Naive thymus-derived CD4-positive, alpha-beta T cell (primary cell): ENCODE measurements at places on chromosomes 4 and X.

DNA sequence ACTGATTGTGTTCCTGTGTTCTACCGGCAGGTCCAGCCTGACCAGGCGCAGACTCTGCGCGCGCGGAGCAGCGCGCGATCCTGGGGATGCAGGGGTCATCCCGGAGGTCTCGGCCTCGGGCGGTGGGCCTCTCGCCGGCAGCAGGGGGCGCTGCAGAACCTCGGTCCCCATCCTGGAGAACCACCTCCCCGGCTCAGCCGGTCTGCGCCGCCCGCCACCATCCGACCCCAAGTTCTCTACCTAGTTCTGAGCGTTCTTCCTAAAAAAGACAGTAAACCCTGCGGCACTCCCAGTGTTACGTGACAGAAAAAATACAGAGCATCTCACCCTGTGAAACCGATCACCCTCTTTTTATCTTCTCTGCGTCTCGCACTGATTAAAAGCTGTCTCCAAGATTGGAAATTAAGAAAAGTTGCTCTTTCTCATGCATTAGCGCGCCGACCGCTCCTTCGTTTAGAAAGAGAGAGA, 1.6 kb downstream of the TRPC3 start:
- no peaks in the 10 kb centered on the region for H3K4me1 ChIP-seq
- H3K27me3 ChIP-seq = no peaks in the 10 kb centered on the region
- H3K36me3 ChIP-seq = no peaks in the 10 kb centered on the region
- peak overlapping the region; percentile 50 for H3K4me3 ChIP-seq
- DNase-seq = peak; percentile 80

- no peaks in the 10 kb centered on the region for H3K4me1 ChIP-seq
- H3K27me3 ChIP-seq = peaks cover 4% of the 10 kb centered on the region
- no peaks in the 10 kb centered on the region for H3K36me3 ChIP-seq
- no peak for DNase-seq
- H3K27ac ChIP-seq = peak overlapping the region; percentile 2
- peak overlapping the region; percentile 66 for H3K4me3 ChIP-seq
These were observed 871 bp upstream of the HPGD start for GRCh38 chr4:174523025-174523693.

DNA sequence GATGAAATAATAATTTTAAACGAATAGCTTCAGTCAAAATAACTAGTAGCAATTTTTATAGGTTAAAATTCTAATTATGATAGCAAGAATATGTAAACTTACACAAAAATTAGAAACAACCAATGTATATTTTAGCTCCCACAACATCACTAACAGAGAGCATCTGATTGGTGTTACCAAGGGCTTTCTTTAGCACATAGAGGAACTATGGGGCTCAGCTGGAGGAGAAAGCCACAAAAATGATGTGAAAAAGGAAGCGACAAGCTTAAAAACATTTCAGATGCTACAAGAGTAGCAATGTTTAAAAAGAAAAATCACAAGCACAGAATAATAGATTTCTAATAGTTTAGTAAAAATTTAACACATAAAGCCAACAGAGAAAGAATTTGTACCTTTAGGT, 56.3 kb downstream of the ATP8A1 start:
- no peak overlapping the region for H3K27ac ChIP-seq
- no peak for DNase-seq
- no peaks in the 10 kb centered on the region for H3K36me3 ChIP-seq
- no peak overlapping the region for H3K4me3 ChIP-seq
- no peaks in the 10 kb centered on the region for H3K27me3 ChIP-seq
- H3K4me1 ChIP-seq = no peaks in the 10 kb centered on the region

GRCh38 chrX:155662282-155662681, 49.5 kb upstream of the TMLHE start:
- H3K36me3 ChIP-seq = no peaks in the 10 kb centered on the region
- H3K27me3 ChIP-seq = no peaks in the 10 kb centered on the region
- H3K4me3 ChIP-seq = no peak overlapping the region
- DNase-seq = no peak
- H3K27ac ChIP-seq = no peak overlapping the region

GRCh38 chrX:2707334-2707760, 16.3 kb downstream of the CD99 start:
- no peak overlapping the region for H3K4me3 ChIP-seq
- peak; percentile 41 for DNase-seq
- no peaks in the 10 kb centered on the region for H3K27me3 ChIP-seq
- peaks cover 75% of the 10 kb centered on the region for H3K4me1 ChIP-seq

GRCh38 chr4:17964576-17964975, 57.0 kb downstream of the LCORL start:
- no peaks in the 10 kb centered on the region for H3K36me3 ChIP-seq
- no peaks in the 10 kb centered on the region for H3K27me3 ChIP-seq
- no peak overlapping the region for H3K4me3 ChIP-seq
- DNase-seq = no peak
- H3K27ac ChIP-seq = no peak overlapping the region
- no peaks in the 10 kb centered on the region for H3K4me1 ChIP-seq

DNA sequence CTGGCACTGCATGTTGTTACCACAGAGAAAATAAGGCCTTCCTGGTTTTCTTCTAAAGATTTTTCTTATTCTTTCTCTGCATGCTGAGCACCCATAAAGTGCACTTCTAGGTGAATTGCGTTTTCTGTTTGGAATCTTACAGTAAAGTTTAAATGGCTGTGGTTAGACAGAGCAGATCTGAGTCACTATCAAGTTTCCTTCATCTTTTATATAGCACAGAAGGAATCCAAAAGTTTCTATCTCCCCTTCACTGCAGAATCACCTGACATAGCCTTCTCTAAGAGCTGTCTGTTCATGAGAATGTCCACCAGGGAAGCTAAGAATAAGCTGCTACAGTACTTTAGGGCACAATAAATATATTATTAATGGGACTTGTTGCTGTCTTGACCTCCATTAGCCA, 455.5 kb upstream of the FAM241A start:
- H3K4me1 ChIP-seq = no peaks in the 10 kb centered on the region
- no peak for DNase-seq
- no peak overlapping the region for H3K27ac ChIP-seq
- H3K36me3 ChIP-seq = no peaks in the 10 kb centered on the region
- no peaks in the 10 kb centered on the region for H3K27me3 ChIP-seq
- no peak overlapping the region for H3K4me3 ChIP-seq

DNA sequence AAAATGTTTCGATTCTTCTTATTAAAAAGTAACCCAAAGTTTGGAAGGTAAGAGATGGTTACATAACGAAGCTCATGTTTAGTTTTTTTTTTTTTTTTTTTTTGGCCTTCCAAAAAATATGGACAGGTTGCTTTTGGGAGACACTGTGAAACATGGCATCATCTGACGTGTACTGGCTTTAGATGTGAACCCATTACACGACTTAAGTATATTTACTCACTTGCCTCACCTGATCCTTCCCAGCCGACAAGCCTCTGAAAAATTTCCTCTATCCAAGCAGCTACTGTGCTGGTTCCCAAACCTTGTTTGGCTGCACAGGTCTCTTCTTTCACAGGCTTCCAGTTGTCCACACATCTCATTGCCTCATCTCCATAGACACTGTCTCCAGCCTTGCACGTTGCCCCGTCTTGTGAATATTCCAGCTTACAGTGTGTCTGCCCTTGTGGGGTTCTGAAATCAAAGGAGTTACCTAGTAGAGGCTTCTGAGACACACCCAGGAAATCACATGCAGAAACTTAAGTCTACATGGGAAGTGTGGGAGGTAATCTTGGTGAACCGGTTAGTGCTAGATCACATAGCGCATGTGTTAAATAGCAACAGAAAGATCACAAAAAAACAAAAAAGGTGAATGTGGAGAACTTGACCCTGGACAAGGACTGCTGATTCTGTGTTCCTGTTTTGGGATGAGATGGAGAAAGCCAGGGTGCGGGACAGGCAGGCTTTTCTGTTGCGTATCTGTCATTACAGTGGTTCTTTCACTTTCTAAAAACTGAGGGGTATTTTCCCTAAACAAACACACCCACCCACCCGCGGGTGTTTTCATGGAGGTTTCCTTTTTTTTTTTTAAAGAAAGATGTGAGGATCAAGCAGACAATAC, 328.6 kb downstream of the ARHGAP10 start:
- no peaks in the 10 kb centered on the region for H3K36me3 ChIP-seq
- DNase-seq = peak; percentile 61
- H3K4me3 ChIP-seq = peak overlapping the region; percentile 49
- H3K27ac ChIP-seq = peak overlapping the region; percentile 79

DNA sequence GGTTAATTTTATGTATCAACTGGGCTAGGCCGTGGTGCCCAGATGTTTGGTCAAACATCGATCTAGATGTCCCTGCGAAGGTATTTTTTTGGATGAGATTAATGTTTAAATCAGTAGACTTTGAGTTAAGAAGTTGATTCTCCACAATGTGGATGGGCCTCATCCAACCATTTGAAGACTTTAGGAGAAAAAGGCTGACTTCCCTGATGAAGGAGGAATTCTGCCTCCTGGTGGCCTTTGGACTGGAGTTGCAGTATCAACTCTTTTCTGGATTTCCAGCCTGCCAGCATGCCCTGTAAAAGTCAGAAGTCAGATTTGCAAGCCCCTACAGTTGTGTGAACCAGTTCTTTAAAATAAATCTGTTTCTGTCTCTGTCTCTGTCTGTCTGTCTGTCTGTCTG, 91.4 kb downstream of the STK32B start:
- no peak for DNase-seq
- H3K36me3 ChIP-seq = no peaks in the 10 kb centered on the region
- H3K4me3 ChIP-seq = no peak overlapping the region
- no peak overlapping the region for H3K27ac ChIP-seq
- H3K4me1 ChIP-seq = no peaks in the 10 kb centered on the region
- H3K27me3 ChIP-seq = no peaks in the 10 kb centered on the region

DNA sequence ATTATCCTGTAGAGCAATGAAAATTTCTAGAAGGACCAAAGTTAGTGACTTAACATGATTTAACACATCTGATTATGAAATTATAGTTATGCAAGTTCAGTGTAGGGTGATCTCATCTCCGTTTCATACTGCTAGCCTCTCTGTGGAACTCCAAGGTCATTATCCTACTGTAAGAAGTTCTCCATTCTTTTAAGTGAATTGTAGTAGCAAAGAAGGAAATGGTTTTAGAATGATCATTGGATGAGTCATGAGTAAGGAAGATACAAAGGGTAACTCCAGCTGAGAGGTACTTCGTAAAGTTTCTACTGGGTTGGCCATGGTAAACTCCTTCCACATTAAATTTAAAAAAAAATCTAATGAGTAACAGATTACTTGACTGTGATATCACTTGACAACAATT, 215.0 kb upstream of the GIMD1 start:
- DNase-seq = no peak
- no peak overlapping the region for H3K27ac ChIP-seq
- H3K4me1 ChIP-seq = no peaks in the 10 kb centered on the region
- H3K4me3 ChIP-seq = no peak overlapping the region
- H3K36me3 ChIP-seq = no peaks in the 10 kb centered on the region

DNA sequence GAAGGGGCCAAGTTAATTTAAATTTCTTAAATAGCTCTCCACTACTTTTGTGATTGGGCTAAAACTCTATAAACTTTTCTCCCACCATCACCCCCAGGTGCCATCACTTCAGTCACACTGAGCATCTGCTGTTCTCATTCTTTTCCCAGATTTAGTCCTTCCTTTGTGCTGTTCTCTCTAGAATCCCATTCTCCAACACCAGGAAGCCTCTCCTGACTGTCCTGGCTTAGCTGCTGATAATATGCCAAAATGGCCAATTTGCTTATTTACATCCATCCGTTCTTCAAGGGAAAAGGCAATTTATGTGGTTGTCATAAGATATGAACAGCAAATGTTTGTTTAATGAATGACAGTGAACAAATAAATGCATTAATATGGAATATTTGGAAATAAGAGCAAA, 44.1 kb downstream of the FGFBP1 start:
- DNase-seq = no peak
- no peaks in the 10 kb centered on the region for H3K27me3 ChIP-seq
- H3K27ac ChIP-seq = no peak overlapping the region
- no peaks in the 10 kb centered on the region for H3K4me1 ChIP-seq

DNA sequence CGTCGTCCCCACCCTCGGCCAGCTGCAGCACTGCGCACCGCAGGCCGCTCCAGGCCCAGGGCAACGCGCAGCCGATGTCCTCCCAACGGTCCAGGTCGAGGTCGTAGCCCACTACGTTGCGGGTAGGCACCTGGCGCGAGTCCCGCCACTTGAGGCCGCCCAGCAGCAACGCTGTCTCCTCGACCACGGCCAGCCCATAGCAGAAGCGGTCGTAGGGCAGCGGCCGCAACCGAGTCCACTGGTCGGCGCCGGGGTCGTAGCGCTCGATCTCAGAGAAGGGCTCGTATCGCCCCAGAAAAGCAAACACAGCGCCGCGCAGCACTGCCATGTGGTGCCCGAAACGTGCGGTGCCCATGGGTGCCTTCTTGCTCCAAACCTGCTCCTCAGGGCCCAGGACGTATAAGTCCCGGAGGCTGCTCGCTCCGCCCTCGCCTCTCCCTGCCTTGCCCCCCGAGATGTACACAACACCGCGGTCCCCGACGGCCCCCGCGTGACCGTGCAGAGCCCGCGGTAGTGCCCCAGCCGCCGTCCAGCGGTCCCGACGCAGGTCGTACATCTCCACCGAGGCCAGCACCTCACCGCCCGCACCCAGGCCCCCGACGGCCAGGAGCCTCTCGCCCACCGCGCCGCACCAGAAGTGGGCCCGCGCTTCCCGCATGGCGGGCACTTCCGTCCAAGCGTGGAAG, 2.1 kb downstream of the KLHL34 start:
- no peak overlapping the region for H3K27ac ChIP-seq
- H3K27me3 ChIP-seq = no peaks in the 10 kb centered on the region
- no peaks in the 10 kb centered on the region for H3K36me3 ChIP-seq
- H3K4me3 ChIP-seq = no peak overlapping the region
